ENCODE measurements at places on chromosomes 3 and 15.

- DNase-seq: no peak
Measured at GRCh38 chr3:46491089-46492070, 6.4 kb upstream of the RTP3 start.

DNA sequence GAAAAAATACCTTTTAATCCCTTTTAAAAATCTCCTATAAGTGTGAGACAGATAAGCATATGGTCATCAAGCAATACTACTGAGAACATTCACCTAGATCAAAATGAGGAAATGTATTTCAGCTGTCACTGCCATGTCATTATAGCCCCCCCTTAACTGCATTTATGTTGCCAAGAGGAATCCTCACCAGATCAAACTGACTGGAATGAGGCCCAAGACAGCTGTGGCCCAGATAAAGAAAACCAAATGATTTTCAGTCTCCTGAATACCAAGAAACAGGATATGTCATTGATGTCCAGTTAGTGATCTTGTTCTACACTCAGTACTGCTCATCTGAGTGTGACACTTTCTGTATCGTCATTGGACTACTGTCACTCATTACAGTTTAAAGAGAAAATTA, 35.1 kb upstream of the CPB1 start:
- DNase-seq: no peak

DNA sequence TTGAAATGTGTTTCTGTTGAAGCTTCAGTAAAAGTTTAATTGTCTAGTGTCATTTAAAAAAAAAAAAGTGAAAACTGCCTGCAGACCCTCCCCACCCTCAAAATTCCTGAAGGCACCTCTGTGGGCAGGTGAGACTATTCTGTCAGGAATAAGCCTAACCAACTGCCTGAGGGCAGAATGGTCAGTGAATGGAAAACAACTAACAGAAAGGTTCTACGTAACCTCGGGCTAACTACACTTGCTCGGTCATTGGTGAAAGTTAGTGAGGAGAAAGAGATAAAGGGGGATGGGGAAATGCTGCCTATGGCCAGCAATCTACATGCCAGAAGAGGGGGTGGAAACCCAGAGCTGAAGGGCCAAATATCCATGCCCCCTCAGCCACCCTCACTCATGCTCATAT, 108.6 kb upstream of the SLC24A5 start:
- no peak for DNase-seq

GRCh38 chr3:30835667-30836066, 58.8 kb downstream of the GADL1 start:
- DNase-seq: no peak

DNA sequence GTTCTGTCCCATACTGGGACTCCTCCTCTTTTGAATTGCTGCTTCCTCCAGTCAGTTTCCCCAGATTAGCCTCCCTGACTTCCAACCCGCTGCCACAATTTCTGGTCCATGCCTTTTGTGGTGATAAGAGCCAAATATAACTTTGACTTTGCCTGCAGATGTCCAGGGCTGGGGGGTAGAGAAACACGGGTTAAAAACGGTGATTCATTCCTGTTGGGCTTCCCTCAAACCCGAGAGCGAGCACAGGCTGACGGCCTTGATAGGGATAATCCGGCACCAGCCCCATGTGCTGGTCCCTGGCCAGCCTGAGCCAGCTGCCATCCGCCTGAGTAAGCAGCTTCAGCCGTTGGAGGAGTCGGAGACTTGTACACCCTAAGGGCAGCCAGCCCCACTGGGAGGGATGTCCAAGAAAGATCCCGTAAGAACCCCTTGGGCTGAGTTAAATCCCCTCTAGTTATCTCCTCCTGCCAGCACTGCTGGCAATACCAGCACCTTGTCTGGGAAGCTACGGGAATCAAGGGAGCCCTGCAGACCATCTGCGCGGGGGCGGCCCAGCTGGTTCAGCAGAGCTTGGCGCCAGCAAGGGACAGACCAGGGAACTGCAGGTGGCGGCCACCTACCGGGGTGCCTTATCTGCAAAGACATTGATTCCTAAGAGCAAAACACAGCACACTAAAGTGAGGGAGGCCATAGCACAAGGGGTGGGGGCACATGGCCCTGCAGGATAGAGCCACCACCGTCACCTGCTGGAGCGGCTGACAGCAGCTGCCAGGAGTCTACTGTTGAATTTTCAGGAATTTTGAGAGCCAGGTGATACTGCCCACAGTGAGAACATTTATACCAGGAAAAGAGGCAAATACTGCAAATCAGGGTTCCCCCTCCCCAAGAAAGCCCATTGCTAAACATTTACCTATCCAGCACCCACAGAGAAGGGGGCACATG, 18.1 kb downstream of the CSPG4 start:
- peak; percentile 87 for DNase-seq

DNA sequence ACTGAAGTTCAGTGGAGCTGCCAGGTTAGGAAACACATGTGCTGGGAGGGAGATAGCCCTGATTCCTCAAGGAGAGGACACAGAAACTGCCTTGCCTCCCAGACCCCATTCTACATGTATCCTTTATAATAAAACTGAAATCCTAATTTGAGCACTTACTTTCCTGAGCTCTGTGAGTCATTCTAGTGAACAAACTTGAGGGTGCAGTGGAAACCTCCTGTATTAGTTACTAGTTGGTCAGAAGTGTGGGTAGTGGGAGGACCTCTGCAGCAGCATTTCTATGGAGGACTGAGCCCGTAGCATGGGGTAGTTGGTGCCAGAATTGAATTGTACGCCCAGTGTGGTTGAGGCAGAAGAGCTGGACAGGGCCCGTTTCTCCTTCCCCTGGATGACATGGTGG, 23.9 kb downstream of the ATP1B3 start:
- no peak for DNase-seq

DNA sequence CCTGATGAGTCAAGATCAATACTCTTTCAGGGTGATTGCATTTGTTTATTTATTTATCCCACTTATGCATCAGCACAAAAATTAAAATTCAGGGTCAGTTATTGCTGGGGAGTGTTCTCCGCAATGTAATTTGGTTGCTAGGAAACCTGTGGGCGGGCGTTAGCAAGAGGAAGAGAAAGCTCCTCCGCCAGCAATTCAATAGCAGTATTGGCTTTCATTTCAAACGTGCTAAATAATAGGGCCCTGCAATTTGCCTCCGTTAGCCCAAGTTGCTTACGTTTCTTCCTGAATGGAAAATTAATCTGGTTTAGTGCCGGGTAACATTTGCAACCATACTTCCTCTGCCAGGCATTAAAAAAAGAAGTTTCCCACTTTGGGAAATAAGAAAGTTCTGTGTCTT, 35.5 kb upstream of the PLCL2 start:
- DNase-seq: peak; percentile 51

DNA sequence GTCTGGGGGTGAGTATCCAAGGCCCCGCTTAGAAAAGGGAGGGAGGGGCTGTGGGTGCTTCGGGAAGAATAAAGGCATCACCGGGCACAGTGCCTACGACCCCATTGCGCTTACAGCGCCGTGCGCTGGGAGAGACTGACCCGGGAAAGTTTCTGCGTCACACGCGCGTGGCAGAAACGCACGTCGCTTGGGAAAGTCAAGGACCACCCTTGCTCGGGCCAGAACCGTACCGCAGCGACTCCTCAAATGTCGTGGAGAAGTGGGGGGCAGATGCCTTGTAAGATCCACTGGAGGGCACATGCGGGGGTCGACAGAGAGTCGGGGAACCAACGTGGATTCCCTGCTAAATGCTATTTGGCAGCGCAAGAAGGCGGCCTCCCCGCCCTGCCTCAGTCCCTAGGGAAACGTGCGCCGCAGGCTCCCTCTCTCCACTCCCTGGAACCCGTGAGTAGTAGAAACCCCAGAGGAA, 2.4 kb downstream of the ADAMTS9 start:
- peak; percentile 92 for DNase-seq

- no peak for DNase-seq
Measured at GRCh38 chr3:143288944-143289343, 169.4 kb downstream of the CHST2 start.

DNA sequence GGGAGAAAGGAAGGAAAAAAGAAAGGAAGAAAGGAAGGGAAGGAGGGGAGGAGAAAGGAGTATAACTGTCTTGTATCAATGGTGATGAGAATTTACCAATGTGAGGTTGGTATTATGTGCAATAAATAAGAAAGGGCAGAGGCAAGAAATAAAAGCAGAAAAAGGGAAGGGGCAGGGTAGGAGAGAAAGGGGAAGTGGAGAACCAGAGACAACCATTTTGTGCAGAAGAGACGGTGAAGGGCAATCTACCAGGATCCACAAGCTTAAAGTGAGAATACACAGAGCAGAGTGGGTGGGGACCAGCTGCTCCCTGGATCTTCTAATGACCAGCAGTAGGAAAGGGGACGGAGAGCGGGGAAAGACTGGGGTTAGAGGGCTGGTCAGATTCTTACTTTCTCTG, 106.9 kb upstream of the SLCO2A1 start:
- DNase-seq: no peak

DNA sequence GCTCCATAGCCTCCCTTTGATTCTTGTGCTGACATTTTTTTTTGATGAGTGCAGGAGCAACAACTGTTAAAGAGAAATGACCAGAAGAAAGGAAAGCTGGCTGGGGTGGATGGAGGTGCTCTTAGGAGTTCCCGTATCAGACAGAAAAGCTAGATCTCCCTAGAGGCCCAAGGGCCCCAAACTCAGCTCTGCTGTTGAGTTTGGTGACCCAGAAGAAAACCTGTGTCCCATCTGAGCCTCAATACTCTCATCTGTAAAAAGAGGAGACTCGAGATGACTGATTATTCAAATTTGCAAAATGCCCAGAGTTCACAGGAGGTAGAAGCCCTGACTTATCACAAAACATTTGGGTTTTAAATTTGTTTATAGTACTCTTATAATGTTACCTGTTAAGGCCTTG, 142.4 kb downstream of the TIGIT start:
- DNase-seq: no peak

DNA sequence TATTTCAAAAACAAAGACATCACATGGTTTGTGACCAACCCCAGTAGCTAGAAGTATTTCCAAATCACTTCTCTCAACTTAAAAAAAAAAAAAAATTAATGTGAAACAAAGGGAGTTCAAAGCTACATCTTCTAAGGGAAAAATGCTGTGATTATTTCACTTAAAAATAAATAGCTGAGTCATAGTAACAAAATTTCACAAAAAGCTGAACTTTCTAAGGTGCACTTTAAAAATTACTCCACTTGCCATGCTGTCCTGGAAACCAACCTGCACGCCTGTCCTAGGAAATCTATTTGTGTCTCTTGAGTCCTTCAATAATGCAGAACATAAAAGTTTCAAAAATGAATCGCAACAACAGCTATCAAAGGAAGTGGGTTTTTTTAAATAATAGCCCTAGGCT, 1.8 kb downstream of the ACAP2 start:
- no peak for DNase-seq

DNA sequence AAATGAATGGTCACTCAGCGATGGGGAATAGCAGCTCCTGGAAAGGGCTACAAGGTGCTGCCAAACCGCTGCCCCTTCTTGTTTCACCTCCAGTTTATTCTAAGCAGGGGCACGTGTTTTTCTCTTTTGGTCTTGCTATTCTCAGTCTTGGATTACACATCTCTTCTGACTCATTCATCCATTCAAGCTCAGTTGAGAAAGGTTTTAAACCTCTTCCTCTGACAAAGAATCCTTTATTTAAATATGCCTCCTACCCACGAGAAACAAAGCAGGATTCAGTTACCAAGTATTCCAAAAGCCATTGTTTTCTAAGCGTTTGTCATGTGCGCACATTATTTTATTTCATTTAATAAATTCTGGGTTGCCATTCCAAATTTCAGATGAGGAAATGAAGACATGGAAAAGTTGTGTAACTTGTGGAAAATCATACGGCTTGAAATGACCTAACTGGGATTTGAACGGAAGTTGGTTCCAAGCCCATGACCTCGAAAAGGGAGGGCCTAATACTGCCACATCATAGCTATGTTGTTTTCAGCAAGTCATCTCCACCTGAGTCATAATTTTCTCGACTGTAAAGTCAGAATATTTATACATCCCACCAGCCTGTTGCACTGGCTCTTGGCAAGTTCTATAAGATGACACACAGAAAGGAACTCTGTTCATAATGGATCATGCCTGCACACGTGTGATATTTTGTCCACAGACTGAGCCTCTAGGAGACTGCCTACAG, 292.0 kb upstream of the SLCO3A1 start:
- DNase-seq: no peak

DNA sequence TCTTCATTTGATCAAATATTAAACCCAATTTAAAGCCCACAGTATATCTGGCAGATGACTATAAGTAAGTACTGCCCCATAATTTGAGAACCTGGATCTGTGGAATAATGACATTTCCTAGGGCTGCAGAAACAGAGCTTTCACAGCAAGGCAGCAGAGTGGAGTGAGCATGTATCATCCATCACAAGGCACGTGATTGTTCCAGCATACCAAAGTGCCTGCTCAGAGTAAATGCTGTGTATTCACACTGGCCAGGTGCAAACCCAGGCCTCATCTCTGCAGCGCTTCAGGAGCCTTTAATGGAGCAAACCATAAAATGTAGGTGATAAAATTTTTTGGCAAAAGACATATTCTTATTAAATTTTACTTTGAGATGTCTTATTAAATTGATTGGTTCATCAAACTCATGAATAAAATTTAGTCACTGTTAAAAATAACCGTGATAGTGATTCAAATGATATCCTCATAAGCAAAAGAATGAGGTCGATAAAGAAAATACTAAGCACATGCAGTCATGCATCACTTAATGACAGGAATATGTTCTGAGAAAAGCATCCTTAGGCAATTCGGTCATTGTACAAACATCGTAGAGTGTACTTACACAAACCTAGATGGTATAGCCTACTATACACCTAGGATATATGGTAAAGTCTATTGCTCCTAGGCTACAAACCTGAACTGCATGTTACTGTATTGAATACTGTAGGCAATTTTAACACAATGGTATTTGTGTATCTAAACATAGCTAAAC, 99.3 kb upstream of the SLC24A5 start:
- DNase-seq: no peak

- DNase-seq: no peak
Measured at GRCh38 chr3:194249323-194250097, 101.6 kb downstream of the CPN2 start.

GRCh38 chr15:87631775-87632174, 624.8 kb downstream of the NTRK3 start:
- no peak for DNase-seq

DNA sequence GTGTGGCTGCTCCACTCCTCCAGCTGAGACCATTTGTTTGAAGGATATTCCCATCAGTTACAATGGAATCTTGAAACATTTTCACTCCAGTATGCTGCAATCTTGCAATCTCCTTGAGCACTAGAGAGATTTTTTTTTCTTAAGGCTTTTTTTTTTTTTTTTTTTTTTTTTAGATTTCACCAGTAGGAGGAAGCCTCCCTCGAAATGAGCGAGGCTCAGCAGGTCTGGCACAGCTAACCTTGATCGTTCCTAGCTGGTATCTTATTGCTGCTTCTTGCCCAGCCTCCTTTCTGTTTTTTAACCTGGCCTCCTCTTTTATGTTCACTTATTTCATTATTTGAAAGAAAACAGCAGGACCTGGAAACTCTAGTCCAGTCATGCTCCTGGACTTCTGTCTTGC, 48.1 kb downstream of the RAP2B start:
- DNase-seq: no peak

GRCh38 chr3:56075089-56075488, 393.2 kb downstream of the ERC2 start:
- no peak for DNase-seq

- DNase-seq: no peak
Measured at GRCh38 chr3:99633887-99634558, 4.4 kb upstream of the COL8A1 start.

GRCh38 chr15:58548308-58549012, 116.7 kb downstream of the LIPC start:
- DNase-seq: no peak

Measured in tibial artery (tissue), 4 donors.